NCI-H1105 (cell line): ENCODE measurements at places on chromosomes 11 and 22.

DNA sequence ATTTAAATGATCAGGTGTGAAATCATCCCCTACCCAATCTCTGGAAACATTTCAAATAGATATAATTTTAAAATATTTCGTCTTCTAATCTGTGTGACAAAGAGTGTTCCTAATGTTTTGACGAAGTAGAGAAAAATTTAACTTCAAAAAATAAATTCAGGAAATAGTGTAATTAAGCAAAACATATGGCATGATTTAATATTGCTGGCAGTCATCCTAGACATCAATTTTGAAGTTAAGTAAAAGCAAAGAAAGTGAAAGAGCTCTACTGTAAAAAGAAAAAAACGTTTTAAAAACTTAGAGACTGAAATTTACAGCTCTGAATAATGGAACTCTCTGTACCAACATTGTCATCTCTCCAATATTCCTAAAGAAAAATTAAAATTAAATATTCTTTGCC, 1062.3 kb downstream of the LRRC4C start:
- no peak for DNase-seq

DNA sequence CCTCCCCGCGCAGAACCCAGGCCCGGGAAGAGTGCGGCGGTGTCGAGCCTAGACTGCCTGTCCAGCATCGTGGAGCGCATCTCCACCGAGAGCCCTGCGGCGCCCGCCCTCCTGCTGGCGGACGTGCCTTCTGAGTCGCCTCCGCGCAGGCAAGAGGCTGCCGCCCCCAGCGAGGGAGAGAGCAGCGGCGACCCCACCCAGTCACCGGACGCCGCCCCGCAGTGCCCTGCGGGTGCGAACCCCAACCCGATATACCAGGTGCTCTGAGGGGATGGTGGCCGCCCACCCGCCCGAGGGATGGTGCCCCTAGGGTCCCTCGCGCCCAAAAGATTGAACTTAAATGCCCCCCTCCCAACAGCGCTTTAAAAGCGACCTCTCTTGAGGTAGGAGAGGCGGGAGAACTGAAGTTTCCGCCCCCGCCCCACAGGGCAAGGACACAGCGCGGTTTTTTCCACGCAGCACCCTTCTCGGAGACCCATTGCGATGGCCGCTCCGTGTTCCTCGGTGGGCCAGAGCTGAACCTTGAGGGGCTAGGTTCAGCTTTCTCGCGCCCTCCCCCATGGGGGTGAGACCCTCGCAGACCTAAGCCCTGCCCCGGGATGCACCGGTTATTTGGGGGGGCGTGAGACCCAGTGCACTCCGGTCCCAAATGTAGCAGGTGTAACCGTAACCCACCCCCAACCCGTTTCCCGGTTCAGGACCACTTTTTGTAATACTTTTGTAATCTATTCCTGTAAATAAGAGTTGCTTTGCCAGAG, 2.0 kb downstream of the MYOD1 start:
- no peak for DNase-seq

DNA sequence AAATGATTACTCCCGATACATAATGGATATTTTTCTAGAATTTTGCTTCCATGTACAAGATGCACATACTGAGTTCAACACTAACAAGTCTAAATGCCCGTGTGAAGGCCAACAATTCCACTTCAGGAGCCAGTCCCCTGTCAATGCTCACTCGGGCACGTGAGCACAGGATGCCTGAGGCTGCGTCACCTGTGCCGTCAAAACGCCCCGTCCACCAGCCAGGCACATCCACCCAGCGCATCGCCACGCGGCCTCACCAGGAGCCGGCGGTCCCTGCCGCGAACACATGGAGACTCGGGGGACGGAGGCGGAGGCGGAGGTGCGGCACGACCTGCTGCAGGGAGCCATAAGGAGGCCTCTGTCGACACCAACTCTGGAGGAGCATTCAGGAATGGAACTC, 9.8 kb downstream of the TOLLIP start:
- DNase-seq = no peak

- no peak for DNase-seq
Measured at GRCh38 chr11:68750195-68751003, 921 bp downstream of the TESMIN start.

DNA sequence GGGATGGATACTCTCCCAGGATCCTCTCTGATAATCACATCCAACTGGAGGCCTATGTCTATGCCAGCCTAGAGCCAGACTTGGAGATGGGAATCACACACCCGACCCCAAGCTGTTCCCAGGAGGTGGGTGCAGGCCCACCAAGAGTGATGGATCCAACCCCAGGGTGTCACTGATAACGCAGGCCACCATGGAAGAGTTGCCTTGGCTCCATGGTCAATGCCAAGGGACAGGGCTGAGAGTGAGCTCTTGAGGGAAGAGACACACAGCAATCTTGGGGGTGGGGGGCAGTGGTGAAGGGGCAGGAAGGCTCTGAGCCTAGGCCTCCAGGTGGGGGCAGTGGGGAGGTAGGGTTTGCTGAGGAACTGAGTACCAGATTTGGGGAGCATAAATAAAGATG, 16.9 kb downstream of the TUB start:
- DNase-seq = no peak

GRCh38 chr11:88288560-88288959, 49.0 kb downstream of the CTSC start:
- DNase-seq = peak; percentile 76

DNA sequence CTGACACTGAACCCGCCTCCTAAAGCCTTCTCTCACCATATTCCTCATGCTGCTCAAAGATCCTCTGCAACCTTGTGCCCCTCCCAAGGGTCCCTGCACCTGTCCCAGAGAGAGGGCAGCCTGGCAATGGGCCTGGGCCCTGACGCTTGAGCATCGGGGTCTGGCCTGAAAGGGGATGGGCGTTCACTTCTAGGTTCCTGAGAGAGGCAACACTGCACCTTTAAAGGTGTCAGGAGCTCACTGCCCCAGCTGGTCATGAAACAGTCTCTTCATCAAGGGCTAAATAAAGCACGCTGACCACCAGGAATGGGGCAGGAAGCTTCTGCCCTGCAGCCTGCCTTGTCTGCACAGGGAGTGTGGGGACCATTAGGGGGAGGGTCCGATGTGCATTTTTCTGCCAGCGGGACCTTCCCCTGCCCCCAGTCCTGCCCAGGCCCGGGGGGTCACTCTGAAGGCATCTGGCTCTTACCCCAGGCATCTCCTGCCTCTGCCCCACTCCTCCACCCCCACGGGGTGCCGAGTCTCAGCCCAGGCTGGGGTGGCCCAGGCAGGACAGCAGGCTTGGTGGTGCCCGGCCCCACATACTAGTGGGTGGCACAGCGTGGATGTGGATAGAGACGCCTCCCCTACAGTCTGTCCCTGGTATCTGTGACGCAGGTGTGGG, 3.5 kb downstream of the C11orf21 start:
- DNase-seq = no peak

- no peak for DNase-seq
Measured at GRCh38 chr11:67780056-67780455, 105.6 kb upstream of the ALDH3B2 start.
